ENCODE measurements at places on chromosomes 11 and 22.

GRCh38 chr22:49116486-49117120, 711.1 kb downstream of the BRD1 start:
- DNase-seq: no peak

DNA sequence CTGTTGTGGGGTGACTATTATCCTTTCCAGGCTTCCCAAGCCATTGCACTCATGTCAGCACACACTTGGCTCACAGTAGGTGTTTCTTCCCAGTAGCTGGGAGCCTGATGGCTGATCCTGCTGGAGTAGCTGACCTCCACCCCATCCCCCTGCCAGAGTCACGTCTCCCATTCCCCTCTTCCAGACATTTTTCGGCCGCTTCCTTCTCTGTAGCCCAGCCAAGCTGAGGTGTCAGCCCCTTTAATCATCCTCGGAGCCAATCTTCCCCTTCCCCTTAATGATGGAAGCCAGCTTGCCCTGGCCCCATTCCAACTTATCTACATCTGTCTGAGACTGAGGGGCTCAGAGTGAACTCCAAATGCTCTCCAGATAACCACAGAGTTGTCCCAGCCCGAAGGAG, 550.7 kb downstream of the MN1 start:
- no peak for DNase-seq

DNA sequence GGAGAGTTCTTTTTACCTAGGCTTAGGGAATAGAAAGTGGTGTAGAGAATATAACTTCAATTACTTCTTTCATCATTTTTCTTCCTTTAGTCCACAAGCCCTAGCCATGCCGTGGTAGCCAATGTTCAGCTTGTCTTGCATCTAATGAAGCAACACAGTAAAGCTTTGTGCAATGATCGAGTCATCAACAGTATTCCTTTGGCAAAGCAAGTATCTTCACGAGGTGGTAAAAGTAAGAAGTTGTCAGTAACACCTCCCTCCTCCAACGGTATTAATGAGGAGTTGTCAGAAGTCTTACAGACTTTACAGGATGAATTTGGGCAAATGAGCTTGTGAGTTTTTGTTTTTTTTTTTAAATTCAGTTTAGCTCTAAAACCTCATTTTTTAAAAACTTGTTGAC, 37.4 kb downstream of the CEP57 start:
- no peak for DNase-seq

DNA sequence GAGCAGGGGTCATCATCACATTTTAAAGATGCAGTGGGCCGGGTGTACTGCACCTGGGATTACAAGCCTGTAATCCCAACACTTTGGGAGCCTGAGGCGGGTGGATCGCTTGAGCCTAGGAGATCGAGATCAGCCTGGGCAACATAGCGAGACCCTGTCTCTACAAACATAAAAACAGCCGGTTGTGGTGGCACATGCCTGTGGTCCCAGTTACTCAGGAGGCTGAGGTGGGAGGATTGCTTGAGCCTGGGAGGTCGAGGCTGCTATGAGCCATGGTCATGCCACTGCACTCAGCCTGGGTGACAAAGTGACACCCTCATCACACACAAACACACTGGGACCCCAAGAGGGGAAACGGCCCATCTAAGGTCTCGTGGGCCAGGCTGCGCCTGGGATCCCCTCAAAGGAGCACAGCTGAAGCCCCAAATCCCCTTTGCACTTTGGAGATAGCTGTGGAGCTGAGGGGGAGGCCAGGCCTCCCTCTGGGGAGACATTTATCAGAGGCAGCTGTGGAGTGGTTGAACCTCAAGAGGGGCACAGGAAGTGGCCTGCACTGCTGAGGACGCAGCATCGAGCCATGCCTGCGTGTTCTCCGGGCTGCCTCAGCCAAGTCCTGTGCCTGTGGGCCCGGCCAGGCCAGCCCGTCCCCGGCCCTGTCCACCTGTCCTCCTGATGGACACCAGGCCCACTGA, 27.5 kb downstream of the OSBPL5 start:
- DNase-seq: no peak

GRCh38 chr11:78869293-78869692, 294.6 kb upstream of the NARS2 start:
- DNase-seq: no peak

DNA sequence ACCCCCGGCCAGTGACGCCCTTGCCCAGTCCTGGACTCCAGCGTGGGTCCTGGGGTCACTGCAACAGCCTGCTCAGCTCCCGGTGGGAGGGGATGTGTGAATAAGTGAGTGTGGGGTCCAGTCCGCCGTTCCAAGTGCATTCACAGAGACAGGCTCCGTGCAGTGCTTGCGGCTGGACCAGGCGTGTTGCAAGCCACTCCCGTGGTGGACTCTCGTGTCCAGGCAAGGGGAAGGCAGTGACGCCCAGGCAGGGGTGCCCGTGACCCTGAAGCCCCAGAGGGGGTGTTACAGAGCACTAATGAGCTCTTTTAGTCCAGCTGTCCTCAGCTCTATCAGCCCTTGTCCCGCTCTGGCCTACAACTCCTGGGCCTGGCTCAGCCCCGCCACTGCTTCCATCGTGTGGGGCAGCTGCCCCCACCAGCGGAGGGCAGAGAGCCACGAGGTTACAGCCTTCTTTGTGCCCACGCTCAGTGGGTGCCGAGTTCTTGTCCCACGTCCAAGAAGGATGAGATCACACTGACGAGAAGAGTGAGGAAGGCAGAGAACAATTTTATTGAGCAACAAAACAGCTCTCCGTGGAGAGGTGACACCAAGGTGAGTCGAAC, 1807.5 kb downstream of the LRRC4C start:
- no peak for DNase-seq

- no peak for DNase-seq
These were observed 36.1 kb downstream of the PDGFD start for GRCh38 chr11:104127828-104128227.

GRCh38 chr22:37639070-37639760, at the start of gene SH3BP1:
TSS of gene SH3BP1 (plus strand) at chr22:37639669. CDS start at chr22:37639788, 119 bp downstream.
- no peak for DNase-seq

DNA sequence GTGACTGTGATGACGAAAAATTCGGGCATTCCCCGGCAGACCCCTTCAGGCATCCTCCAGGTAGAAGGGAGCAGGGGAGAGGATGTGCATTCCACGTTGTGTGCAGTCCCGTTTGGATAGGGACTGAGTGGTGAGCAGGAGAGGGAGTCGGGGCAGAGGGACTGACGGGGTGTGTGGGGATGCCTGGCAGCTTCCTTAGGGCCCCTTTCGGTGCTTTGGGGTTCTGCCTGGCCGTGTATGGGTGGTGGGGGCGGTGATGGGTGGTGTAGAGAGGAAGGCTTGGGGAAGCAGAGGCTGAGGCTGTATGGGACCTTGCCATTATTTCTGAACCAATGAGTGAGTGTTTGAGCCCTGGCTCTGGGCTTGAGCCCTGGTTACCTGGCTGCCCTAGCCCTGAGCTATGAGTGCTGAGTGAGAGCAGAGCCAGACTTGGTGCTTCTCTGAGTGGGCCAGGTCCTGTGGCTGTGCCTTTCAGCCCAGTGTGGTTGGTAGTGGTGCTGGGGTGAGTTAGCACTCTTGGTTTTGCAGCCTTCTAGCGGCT, 914 bp downstream of the INPPL1 start:
- no peak for DNase-seq

DNA sequence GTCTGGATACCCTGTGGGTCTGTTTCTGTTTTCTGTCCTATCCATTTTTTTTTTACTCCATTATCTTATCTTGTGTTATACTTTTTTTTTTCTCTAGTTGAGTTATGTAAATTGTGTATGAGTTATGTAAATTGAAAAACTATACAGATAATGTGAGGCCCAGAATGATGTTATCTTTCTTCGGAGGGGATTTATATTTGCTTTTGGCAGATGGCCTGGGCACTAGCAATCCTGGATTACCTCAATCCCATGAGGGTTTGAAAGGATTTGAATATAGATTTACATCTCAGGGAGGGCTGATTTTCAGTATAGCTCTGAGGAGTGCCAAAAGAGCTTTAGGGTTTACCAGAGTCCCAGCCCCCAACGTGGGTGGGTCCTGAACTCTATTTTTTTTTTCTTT, 71.0 kb downstream of the CSTPP1 start:
- no peak for DNase-seq

- DNase-seq: no peak
These were observed 22.3 kb upstream of the A4GALT start for GRCh38 chr22:42742940-42743339.

GRCh38 chr11:77154381-77155081, 26.5 kb downstream of the MYO7A start:
- no peak for DNase-seq

GRCh38 chr11:60996381-60997138, 25.1 kb downstream of the CD6 start:
- DNase-seq: no peak

GRCh38 chr11:121901886-121902285, 214.1 kb downstream of the BLID start:
- DNase-seq: no peak

- peak; percentile 47 for DNase-seq
These were observed 28.5 kb downstream of the LRP4 start for GRCh38 chr11:46889689-46890475.

DNA sequence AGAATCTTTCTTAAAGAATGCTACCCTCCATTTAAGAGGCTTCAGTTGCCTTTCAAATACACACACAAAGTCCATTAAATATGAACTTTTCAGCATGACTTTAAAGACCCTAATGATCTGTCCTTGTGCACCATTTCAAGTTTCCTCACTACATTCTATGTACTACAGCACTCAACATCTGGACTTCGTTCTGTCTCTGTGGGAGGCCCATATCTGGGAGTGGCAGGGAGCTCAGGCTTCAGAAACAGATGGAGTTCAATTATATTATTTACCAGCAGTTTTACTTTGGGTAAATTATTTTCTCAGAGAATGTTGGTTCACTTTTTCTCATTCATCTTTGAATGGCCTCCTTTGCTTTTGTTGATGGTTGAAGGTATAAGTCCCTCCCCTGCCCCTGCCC, 67.4 kb downstream of the ANO3 start:
- no peak for DNase-seq

- no peak for DNase-seq
These were observed 1025.2 kb downstream of the TBC1D22A start for GRCh38 chr22:47787501-47788227.

- no peak for DNase-seq
These were observed 19.4 kb downstream of the NADSYN1 start for GRCh38 chr11:71472357-71472885.

DNA sequence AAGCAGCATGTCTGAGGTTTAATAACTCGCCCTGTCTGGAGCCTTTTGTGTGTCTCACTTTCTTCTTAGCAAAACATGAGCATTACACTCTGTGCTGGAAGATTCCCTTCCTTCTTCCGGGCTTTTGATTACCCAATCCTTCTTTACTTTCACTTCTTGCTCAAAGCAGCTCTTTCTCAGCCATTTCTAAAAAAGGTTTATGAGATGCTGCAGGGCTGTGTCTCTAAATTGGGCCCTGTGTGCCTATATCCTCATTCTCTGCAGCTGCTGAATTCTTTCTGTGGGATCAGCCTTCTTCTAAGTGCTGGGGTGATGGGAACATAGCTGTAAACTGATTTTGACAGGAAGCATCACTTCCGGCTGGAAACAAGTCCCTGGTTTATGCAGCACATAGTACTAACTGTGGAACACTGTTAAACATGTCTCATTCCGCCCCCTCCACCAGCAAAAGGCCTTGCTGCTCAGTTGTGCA, 71.8 kb downstream of the PIWIL4 start:
- DNase-seq: no peak

DNA sequence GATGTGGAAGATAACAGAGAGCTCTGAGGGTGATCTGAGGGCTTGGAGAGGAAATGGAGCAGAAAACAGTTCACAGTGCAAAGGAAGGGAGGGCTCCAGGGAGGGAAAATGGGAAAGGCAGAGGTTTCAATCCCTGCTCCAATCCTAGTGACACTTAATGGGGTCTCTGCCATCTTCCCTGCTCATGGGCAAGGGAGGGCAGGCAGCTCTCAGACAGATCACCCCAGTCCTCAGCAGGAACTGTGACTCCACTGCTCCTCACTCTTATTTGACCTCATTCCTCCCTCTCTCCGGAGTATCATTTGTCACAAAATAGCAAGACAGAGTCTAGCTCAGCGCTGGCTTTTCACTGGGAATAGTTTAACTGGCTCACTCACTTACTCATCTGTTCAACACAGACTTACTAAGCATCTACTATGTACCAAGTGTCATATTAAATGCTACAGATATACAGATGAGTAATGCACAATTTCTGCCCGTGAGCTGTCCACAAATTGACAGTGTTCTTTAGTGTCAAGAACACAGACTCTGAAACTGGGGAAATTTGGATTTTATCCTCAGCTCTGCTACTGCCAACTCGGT, 817.4 kb downstream of the OPCML start:
- no peak for DNase-seq

DNA sequence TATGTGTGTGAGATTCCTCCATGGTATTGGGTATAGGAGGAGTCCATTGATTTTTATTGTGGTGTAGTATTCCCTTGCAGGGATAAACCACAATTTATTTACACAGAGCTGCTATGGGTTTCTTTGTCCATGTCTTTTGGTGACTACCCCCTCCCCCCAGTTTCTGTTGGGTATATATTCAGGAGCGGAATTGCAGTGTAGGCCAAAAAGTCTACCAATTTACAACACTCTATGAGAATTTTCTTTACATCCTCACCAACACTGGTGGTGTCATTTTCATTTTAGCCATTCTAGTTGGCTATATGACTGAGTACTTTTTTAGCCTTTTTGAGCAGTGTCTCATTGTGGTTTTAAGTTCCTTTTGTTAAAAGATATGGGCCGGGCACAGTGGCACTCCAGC, 55.2 kb upstream of the ATXN10 start:
- no peak for DNase-seq

DNA sequence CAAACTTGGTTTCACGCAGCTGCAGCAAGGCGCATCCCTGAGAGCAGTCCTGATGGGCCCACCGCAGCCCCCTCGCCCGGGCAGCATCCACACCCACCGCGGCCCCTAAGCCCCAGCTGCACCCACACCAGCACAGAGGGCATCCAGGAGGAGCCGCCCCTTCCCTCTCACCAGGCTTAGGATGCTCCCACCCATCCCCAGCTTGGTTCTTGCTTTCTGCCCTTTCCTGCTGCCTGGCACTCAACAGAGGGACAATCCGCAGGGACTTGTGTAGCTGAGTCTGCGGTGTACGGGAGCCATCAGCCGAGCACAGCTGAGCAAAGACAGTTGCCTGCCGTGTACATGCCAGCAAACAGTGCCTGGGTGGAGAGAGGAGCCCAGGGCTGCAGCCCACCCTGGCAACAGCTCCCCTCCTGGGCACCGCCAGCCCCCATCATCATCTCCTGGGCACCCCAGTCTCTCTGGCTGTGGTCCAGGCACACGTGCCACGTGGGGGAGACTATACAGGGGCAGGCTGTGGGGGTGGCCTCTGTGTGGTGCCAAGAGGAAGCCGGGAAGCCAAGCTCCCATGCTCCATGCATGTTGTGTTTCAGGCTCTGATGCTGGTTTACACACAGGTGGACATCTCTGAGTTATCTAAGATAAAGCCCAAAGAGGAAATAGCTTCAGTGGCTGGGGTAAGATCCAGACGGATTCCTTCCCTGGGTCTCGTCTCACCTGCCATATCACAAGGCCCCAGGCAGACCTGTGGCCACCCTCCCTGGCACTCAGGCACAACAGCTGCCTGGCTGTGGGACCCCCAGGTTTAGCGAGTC, 36.0 kb upstream of the GNB1L start:
- DNase-seq: no peak

DNA sequence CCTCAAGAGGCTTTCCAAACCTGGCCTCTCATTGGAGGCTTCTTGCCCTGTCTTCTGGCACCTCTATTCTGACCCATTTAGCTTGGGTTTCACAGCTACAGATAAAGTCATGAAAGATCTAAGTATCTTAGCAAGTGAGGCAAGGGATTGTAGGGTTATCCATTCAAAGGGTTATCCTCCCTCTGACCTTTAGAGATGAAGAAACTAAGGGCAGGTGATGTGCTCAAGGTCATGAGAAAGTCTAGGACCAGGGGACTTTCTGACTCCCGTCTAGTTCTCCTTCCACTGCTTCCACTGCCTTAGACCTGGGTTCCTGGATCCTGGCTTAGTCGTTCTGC, 7.2 kb downstream of the PHOX2A start:
- no peak for DNase-seq

Data from HCT116 (cell line).